ENCODE measurements at places on chromosomes 6 and 20.

GRCh38 chr6:2257363-2257762 lies 12.0 kb upstream of the GMDS start:
- DNase-seq = no peak

DNA sequence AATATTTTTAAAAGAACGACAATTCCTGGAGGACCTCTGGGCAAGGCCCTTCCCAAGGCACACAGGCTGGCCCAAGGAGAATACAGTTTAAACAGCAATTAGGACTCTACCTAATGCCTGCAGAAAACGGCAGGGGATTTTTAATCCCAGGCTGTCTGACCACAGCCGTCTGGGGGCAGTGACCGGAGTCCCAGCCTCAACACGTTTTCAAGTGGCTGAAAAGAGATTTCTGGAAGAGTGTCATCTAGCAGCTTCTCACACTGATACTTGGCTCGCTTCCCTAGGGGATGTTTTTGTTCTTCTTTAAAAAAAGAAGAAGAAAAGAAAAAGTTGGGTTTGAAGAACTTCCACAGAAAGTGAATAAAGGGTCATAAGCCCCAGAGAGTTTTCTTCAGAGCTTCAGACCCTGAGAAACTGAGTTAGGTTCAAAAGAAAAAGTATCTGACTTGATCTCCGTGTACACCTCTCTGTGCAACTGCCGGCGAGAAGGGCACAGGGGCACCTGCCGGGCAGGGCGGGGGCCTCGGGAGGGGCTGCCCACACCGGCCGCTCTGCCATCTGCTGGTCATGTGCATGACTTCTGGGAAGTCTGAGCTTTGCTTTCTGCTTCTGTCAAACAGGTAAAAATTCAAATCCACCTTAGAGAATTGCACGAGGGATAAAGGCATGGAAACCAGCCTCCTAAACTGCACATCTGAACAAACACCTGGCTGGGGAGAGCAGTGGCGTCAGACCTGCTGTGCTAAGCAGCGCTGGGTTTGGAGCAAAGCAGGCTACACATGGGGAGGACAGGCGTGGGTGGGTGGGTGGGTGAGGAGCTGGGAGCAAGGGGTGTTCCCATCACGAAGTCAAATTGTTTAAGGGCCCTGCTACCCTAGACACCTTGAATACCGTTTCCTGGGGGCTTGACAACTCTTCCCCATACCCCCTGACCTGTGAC lies 33.0 kb downstream of the RRBP1 start:
- no peak for DNase-seq

- no peak for DNase-seq
Observed at GRCh38 chr6:40312213-40313015, 274.8 kb downstream of the LRFN2 start.

DNA sequence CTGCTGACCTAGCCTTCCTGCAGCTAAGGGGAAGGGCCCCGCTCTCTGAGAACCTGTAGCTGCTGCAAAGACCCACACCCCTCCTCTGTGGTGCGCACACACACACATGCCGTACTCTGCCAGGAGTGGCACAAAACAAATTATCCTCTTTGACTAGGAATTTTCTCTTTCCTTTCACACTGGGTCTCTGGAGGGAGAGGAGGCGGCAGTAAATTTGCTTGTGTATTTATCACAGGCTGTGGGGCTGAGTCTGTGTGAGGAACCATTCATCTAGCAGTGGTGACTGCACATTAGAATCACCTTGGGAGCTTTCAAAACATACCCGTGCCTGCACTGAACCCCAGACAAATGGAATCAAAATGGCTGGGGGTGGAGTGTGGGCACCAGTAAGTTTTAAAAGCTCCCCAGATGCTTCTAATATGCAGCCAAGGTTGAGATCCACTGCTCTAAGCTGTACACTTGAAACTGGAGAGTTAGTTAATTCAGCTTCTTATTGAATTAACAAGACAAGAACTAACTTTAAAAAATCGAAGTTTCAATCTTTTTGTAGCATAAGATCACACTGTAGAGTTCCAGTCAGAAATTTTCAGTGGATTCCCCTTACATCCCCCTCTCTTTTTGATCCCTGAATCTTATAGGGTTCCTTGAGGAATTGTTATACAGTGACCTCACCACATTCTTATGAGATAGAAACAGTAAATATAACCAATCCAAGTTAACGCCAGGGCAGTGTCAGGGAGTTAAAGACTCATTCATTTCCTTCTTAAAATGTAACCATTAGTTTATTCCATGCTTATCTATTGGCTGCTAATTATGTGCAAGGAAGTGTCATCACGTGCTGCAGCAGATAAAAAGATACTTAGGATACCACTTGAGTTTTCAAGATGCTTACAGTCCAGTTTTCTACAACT lies 29.8 kb upstream of the GMDS start:
- DNase-seq = peak; percentile 43

DNA sequence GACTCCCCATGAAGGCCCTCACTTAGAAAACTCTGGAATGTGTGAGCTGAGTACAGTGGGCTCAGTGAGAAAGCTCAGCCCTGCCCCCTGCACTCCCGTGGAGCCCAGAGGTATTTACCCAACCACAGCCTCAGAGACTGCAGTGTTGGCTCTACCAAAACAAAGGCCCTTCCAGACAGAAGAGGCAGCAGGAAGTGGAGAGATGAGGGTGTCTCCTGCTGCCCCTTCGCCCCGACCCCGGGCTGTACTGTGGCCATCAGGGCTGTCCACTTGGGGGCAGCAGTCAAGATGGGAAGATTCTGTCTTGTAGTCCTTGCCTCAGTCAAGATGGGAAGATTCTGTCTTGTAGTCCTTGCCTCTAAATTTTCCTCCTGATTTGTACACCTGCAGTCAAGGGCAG lies 341.3 kb downstream of the TAF4 start:
- no peak for DNase-seq

DNA sequence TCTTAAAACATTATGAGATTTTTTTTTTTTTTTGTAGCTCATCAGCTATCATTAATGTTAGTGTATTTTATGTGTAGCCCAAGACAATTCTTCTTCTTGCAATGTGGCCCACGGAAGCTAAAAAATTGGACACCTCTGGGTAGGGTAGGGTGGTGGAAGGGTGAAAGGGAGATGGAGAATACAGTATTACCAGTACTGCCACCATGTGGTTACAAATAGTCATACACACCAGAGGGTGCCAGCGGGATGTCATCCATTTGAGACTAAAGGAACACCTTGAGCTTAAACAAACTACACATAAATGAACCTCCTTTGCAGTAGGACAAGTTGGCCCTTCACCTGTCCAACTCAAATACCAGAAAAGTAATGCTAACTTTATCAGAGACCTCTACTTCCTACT lies 601.9 kb downstream of the HTR1B start:
- no peak for DNase-seq

GRCh38 chr6:81242624-81243023 lies 509.9 kb downstream of the TENT5A start:
- no peak for DNase-seq

DNA sequence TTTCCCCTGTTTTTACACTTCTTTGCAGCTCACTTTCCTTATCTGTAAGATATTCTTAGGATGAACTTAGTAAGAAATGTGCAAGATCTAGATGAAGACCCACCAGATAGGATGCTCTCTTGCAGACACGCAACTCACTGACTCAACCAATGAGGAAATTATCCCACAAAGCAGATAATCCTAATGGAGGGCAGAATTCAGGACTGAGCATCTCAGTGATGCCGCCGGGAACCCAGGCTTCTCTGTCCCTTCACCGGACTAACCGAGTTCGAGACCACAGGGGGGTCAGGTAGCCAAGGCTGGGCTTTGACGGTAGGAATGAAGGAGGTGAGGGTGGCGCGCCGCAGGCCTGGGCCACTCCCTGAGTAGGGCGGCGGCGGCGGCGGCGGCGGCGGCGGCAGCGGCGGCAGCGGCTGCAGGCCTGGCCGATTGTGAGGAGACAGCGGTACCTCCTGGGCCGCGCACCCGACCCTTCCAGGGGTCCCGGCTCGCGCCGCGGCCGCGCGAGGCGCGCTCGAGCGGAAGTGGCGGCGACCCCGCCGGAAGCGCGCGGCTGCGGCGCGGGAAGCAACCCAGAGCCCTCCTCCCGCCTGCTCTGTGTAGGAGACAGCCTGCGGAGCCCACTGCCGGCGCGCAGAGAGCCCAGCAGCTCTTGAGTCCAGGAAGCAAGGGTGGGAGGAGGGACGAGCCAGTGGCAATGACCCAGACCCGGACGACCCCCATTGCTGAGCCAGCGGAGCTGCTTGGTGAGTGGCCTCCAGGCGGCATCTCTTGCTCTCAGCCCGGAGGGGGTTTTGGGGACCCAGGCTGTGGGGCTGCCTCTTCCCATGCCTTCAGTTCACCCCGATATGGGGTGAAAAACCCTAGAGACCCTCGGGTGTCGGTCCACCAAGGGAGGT lies at the start of gene KHDC1:
Gene KHDC1 (minus strand): TSS at position 526 of the 899 bp plus-strand sequence. CDS start 20,679 bp downstream, outside the sequence.
- peak; percentile 22 for DNase-seq

DNA sequence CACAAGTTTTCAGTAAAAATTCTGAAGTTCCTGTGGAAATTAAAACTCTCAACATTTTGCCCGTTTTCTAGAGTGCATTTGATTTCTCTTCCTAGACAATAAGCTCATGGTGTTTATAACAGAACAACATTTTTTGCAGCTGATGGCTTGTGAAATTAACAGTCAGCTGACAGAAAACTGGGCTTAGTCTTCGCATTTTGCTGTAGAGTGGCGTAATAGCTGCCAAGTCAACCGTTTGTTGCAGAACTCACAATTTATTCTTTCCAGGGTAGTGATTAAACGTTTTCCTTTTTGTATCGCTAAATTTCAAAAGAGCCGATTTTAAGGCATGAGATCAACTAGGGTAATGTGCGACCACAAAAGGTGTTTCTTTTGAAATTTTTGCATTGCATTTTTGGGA lies 1.4 kb downstream of the SPO11 start:
- no peak for DNase-seq

DNA sequence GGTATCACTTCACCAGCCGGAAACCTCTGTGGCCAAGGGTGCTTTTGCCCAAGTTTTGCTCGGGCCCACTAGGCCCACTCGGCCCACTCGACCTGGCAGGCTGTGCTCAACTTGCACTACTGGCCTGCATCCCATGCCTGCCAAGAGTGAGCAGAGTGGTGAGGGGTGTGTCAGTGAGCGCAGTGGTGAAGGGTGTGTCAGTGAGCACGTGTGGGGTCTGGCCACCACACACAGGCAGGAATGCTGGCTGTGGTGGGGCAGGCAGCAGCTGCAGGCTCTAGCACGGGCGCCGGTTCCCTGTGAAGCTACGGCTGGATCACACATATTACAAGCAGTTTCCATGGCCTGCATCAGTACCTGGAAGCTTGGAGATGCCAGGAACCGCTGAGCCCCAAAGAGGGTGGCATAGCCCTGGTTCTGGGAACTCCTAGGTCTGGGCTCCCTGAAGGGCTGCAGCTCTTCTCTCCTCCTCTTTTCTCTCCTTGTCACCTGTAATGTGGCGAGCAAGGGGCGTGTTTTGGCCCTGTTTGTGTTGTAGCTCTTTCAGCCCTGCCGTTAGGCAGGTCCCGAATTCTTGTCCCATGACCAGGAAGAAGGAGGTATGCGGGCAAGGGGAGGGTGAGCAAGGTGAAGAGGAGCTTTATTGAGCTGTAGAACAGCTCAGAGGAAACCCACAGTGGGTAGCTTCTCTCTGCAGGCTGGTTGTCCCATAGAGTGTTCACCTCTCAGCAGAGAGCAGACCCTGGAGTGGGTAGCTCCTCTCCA lies 51.0 kb upstream of the CLDN20 start:
- DNase-seq = no peak

- DNase-seq = no peak
Observed at GRCh38 chr6:35302604-35303241, 5.1 kb downstream of the DEF6 start.

- DNase-seq = no peak
Observed at GRCh38 chr6:36249536-36249935, 20.3 kb upstream of the PNPLA1 start.

DNA sequence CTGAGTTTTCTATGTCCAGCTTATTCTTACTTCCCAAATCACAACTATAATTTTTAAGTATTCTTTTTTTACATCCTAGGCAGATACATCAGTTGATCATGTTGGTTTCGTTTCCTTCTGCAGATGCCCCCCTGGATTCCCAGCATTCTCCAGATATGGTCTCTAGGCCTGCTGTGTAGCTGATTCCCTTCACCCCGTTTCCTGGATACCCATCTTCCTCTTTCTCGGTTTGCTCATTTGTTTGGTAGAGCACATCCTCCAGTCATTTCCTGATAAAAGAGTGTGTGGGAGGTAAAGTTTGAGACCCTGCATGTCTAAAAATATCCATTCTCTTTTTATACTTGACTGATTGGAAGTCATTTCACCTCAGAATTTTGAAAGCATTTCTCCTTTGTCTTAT lies 66.4 kb downstream of the ANKS1A start:
- no peak for DNase-seq

DNA sequence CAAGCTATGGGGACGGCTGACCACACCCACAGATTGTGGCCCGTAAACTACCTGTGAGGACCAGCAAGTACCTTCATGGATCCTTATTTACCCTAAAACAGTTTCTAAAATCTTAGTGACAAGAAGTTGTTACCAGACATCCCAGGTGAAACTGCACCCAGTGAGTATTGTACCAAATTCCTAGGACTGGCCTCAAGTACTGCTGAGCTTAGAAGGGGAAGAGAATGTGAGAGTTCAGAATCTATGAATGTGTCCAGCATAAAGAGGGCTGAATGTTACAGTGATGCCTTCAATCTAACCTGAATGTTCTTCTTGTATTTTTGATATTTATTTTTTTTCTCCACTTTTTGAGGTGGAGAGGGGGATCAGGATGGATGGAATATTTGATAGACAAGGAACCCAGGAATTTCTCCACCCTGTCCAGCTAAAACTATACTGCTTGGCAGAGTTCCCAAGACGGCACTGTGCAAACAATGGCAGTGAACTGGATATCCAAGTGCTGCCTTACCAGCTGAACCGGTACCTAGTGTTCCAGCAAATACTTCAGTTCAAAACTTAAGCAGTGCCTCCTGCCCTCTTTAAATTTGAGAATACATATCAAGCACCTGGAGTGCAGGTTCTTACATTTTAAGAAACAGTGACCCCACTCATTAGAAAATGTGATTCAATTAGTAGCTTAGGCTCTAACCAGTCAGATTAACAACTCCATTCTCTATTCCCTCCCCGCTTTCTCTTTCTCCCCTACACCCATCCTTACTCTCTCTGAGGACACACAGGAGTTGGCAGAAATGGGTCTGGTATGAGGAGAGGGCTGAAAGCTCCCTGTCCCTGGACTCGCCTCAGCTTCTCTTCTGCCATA lies 427.3 kb upstream of the FLRT3 start:
- no peak for DNase-seq

DNA sequence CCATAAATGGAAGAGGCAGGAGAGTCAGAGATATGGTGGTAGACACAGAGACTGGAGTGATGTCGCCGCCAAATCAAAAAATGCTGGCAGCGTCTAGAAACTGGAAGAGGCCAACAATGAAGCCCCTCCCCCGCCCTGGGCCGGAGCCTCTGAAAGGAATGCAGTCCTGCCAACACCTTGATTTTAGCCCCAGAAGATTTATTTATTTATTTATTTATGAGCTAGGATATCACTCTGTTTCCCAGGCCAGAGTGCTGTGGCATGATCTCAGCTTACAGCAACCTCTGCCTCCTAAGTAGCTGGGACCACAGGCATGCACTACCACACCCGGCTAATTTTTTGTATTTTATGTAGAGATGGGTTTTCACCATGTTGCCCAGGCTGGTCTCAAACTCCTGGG lies 82.6 kb upstream of the CCDC167 start:
- no peak for DNase-seq

All from HS-5 (cell line).